ENCODE measurements at places on chromosomes 7 and 10.
A peak's percentile ranks its signal among the peaks of the same experiment; 100 is the strongest.

DNA sequence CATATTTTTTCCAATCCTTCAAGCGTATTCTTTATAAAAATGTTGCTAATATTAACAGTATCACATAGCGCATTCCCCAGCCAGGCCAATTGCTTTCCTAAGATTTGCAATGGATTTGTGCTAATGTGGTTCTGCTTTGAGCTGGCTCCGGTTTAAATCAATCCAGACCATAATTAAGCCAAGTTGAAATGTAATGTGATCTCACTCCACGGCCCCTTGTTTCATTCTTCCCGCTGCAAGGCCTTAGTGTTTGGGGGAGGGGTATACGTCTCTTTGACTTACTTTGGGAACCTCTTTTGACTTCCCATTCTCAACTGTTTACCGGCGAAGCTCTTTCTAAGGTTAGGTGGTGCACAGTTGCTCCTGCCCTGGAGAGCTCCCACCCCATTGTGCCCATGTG lies 86.4 kb downstream of the PRPF18 start:
- no peak for DNase-seq

DNA sequence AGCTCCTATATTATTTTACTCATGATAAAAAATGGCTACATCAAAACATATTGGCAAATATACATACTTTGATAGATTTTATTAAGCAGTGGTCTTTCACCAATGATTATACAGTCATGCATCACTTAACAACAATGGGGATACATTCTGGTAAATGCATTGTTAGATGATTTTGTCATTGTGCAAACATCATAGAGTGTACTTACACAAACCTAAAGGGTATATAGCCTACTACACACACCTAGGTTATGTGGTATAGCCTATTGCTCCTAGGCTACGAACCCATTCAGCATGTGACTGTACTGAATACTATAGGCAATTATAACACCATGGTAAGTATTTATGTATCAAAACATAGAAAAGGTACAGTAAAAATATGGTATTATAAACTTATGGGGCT lies 98.9 kb upstream of the IL6 start:
- DNase-seq = no peak

DNA sequence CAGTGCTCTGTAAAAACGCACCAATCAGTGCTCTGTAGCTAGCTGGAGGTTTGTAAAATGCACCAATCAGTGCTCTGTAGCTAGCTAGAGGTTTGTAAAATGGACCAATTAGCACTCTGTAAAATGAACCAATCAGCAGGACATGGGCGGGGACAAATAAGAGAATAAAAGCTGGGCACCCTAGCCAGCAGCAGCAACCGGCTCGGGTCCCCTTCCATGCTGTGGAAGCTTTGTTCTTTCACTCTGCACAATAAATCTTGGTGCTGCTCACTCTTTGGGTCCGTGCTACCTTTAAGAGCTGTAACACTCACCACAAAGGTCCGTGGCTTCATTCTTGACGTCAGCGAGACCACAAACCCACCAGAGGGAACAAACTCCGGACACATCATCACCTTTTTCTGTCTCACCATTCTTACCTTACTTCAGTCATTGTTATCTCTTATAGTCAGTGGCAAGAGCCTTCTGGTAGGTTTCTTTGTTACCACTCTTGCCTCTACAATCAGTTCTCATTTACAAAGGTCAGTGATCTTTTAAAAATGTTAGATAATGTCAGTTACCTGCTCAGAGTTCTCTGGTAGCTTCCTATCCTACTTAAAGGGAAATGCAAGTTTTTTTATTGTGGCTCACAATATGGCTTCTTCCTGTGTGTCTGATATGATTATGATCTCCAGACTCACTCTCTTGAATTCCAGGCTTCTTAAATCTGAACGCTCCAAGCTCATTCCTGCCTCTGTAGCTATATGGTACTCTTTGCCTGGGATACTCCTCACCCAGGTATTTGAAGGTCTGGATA lies 4.5 kb downstream of the STAM start:
- DNase-seq = peak; percentile 14

- no peak for DNase-seq
These were observed 207.4 kb downstream of the DIP2C start for GRCh38 chr10:482051-482501.

GRCh38 chr7:151126491-151127137 lies 40.3 kb downstream of the AGAP3 start:
- DNase-seq = no peak

Data from stimulated activated CD4-positive, alpha-beta T cell treated with anti-CD3 and anti-CD28 coated beads, TNF-alpha, amount 100 ng/mL, for 4 hours (primary cell).